ENCODE measurements at places on chromosomes 5 and 9. TPM values are rescaled to one million over a fixed set of nuclear protein-coding genes. Genes with fewer than 3 reads are reported as not detected.
A peak's percentile ranks its signal among the peaks of the same experiment; 100 is the strongest.

HK3 gene
- total RNA-seq = not detected

ARHGAP26 gene
- 20.0 TPM for total RNA-seq

DNA sequence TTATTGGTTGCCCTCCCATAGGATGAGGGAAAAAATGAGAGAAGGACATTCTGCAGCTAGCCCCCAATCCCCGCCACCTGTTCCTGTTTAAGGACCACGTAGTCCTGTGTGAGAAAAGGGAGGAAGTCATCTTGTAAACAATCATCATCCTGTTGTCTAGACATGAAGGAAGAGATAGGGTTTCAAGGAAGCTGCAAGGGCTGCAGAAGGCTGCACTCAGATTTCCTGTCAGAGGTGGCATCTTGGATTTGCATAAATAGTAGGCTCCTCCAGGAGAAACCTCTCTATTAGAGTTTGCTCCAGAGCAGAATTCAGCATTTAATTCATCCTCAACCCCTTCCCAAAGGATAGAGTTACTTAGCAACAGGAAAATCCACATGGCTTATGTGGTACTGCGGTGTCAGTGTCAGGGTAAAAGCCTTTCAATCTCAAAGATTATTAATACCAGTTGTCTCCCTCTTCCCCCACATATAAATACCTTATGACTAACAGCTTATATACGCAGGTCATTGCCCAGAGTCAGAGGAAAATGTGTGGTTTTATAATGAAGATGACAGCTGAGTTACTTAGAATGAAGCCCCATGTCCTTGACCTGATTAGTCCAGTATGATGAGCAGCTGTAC is 4.6 kb upstream of the DNAJC18 start:
- no peak for DNase-seq

DNA sequence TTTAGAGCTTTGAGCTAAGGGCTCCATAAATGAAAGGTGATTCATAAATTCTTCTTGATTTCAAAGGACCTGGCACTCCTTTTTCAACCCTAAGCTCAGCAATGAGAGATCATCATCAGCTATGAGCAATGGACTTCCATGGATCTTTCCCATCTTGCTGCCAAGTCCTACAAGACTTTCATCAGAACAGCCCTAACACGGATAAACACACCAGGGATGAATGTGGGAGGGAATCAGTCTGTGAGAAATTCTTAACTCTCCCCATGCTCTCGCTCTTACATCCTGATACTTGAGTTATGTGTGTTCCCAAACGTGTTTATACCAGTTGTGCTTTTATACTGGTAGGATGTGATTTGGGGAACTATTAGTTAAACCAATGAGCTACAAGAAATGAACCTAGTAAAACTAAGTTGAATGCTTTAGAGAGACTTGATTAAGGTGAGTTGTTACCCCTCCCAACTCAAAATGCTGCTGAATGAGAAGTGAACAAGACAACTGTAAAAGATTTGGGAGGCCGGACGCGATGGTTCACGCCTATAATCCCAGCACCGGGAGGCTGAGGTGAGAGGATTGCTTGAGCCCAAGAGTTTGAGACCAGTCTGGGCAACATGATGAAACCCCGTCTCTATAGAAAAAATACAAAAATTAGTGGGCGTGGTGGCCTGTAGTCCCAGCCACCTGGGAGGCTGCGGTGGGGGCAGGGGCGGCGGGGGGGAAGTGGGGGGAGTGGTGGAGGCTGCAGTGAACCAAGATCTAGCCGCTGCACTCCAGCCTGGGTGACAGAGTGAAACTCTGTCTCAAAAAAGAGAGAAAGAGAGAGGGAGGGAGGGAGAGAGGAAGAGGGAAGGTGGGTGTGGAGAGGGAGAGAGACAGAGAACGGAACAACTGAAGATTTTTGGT is 5.2 kb upstream of the RPL26L1 start:
- DNase-seq = no peak

DNA sequence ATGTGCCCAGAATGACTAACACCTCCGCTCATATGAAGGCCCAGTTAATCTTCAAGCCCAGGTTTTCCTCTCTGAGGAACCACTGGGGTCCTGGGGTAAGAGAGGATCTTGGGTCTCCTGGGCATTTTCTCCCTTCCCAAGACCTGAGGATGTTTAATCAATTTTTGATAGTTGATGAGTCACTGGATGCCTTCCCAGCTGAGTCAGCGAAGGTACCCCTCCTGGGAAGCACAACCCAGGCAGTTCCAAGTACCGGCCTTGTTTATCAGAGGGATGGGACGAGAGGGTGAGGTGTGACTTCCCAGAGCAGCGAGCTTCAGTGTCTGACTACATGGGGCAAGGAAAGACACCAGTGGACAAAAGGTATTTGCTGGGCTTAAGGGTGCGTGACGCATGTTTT is 119.6 kb upstream of the IL12B start:
- DNase-seq = no peak

DNA sequence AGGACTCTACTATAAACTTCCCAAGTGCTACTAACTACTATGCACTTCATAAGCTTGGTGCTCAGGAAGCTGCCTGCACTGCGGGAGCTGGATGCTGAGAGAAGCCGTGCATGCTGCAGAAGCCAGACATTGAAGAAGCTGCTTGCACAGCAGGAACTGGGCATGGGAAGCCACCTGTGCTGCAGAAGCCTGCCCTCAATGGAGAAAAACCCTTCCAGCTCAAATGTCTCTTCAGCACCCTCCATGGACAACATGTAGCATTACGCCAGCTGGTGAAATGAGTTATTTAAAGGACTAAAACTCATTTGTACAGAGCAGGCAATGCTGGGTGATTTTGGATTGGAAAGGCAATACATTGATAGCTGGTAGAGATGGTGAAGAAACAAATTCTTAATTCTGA is 247.2 kb downstream of the KIF4B start:
- DNase-seq = peak; percentile 46

PCDHB15 gene
- total RNA-seq = 1.8 TPM

ADGRD2 gene
- total RNA-seq = not detected

PPP3R2 gene
- not detected for total RNA-seq

DNA sequence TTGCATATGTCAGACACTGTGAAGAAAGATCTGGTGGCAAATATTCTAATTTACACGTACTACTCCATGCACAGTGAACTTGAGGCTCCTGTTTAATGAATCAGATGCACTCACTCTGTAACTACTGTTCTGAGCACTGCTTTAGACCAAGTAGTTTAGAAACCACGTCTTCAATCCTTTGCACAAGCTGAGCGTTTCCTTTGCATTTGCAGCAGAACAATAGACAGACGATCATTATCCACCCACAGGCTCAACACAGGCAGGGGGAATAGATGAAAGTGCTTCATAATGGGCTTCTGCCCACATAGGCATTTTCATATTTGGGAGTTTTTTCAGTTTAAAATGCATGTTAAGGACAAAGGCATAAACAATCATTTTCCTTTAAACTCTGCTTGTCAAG is 423.3 kb upstream of the ADAMTS16 start:
- no peak for DNase-seq

GRCh38 chr5:87437724-87438123 is 25.0 kb upstream of the CCNH start:
- DNase-seq = no peak

- DNase-seq = peak; percentile 15
Observed at GRCh38 chr5:43192558-43193180, 644 bp downstream of the NIM1K start.

- DNase-seq = peak; percentile 37
Observed at GRCh38 chr5:6766604-6767093, 53.4 kb downstream of the TENT4A start.

ARSB gene
- 19.3 TPM for total RNA-seq

- peak; percentile 28 for DNase-seq
Observed at GRCh38 chr5:55222985-55223811, 3.9 kb downstream of the MCIDAS start.

SLC25A51 gene
- 30.1 TPM for total RNA-seq

- DNase-seq = no peak
Observed at GRCh38 chr9:90965226-90966030, 163.8 kb downstream of the SYK start.

- no peak for DNase-seq
Observed at GRCh38 chr5:171242521-171242920, 66.5 kb upstream of the TLX3 start.

- no peak for DNase-seq
Observed at GRCh38 chr9:129224618-129225489, 46.8 kb upstream of the IER5L start.

DNA sequence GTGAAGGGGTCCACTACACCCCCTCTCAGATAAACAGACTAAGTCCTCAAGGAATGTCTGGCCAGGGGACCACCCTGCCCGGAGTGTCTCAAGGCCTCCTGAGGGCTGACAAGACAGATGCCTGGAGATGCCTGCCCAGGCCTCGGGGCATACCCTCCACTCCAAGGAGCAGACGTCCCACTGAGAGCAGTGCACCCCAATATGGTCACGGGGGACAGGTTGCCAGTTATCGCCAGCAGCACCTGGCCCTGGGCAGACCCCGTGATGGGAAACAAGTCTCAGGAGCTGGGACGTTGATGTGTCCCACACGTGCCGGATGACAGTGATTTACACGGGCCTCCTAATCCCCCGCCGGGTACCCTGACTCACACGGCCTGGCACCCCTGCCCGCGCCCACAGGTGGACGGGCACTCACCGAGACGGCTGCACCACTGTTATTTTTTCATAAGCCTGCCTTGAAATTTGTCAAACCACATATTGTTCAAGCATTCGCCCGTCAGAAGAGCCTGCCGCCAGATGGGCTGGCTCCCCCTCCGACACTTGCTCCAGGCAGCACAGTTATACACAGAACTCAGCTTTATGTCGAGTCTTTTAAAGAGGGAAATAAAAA is 43.9 kb downstream of the BARX1 start:
- no peak for DNase-seq

GRCh38 chr9:121690316-121690715 is 38.9 kb downstream of the DAB2IP start:
- DNase-seq = peak; percentile 35

- peak; percentile 74 for DNase-seq
Observed at GRCh38 chr9:34628656-34629490, at the start of gene ARID3C. Gene ARID3C (minus strand): TSS chr9:34629066. CDS start chr9:34628014, 1,052 bp downstream.

DNA sequence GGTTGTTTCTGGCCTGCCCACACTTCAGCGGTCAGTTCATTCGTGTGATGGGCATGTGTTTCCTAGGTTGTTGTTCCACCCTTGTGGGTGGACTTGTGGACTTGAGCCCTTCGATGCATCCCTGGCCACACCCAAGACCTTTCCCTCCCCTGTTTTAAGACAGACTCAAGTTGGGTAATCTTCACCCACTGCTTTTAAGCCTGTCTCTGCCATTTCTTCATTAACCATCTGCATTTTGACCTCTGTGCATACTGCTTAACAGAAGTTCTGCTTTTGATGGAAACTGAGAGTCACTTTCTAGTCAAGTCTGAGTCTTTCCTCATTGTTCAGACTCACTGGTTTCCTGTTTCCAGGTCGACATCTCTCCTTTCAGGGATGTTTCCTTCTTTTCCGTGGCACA is 233.7 kb downstream of the ARHGEF28 start:
- no peak for DNase-seq

DNA sequence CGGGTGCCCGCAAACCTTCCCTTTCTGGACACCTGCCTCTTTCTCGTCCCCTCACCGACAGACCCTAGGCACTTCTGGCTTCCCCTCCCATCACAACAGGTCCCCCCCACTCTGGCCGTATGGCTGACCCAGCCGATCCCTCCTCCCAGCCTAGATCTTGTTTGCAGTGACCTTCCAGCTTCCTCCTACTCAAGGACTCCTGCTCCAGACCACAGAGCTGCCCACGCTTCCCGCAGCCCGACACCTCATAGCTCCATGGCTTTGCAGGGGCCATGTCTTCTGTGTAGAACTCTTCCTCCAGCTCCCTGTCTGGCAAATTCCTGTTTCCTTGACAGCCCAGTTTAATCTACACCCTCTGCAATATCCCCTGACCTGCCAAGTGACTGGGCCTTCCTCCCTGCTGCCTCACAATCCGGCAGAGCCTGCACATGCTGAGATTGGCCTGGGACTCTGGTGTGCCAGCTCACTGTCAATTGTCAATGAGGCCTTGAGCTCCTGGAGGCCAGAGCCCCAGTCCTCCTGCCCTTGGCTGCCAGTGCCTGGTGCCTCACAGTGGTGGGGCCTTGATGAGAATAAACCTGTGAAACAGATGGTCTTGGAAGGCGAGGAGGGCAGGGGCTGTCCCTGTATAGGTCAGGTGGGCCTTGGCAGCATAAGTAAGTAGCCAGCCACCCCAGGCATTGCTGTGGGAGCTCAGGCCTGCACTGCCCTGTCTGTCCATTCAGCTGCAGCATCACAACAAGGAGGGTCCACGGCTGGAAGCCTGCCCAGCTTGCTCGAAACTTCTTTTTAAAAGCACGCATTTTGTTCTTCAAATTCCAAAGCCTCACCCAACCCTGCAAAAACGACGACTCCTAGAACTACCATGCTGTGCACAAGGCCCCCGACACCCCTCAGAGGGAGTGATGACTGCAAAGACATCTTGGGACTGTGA is 50.5 kb downstream of the GADD45G start:
- no peak for DNase-seq

ITK gene
- total RNA-seq = 0.20 TPM

TSLP gene
- 0.07 TPM for total RNA-seq

LCN10 gene
- total RNA-seq = not detected

GRCh38 chr5:64323591-64323990 is 157.9 kb downstream of the RNF180 start:
- no peak for DNase-seq

SUSD3 gene
- total RNA-seq = 11.4 TPM

GRCh38 chr5:166441-167372 is 24.6 kb upstream of the LRRC14B start:
- DNase-seq = no peak

DNA sequence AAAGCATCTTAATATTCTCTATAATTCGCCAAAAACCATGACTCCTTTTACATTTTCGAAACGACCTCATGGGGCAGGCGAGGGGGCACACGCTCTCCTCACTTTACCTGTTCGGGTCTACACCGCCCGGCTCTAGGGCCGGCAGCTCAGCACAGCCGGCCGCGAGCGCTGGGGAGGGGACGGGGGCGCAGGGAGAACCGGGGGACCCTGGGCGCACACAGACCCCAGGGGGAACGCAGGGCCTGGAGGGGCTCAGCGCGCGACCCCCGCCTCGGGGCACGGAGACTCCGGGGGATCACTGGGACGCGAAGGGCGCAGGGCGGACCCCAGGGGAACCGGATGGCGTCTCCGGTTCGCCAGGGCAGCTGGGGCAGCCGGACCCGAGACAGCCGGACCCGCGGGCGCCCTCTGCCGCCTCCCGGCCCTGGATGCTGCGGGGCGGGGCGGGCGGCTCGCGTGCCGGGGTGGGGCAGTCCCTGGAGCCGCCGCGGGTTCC is at the start of gene AHRR:
Gene AHRR, plus strand, starts transcription at position 485 of the 496 bp plus-strand sequence. CDS start 22,189 bp downstream, outside the sequence.
- DNase-seq = peak; percentile 86

CNTNAP3 gene
- total RNA-seq = 1.00 TPM

GRCh38 chr5:146753641-146754040 is 124.9 kb downstream of the PPP2R2B start:
- DNase-seq = no peak

DNA sequence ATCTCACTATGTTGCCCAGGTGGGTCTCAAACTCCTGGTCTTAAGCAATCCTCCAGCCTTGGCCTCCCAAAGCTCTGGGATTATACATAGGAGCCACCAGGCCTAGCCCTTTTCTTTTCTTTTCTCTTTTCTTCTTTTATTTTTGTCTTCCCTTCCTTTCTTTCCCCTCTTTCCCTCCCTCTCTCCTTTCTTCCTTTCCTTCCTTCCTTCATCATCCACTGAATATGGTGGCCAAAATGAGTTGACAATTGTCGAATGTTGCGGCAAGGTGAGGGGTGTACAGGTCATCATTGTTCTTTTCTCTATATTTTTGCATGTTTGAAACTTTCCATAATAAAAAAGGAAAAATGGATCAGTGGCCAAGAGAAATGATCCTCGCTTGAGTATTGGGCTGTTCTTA is 32.1 kb upstream of the BASP1 start:
- no peak for DNase-seq
